ENCODE measurements at places on chromosomes 1 and 21. TPM values are rescaled to one million over a fixed set of nuclear protein-coding genes. Genes with fewer than 3 reads are reported as not detected.

DNA sequence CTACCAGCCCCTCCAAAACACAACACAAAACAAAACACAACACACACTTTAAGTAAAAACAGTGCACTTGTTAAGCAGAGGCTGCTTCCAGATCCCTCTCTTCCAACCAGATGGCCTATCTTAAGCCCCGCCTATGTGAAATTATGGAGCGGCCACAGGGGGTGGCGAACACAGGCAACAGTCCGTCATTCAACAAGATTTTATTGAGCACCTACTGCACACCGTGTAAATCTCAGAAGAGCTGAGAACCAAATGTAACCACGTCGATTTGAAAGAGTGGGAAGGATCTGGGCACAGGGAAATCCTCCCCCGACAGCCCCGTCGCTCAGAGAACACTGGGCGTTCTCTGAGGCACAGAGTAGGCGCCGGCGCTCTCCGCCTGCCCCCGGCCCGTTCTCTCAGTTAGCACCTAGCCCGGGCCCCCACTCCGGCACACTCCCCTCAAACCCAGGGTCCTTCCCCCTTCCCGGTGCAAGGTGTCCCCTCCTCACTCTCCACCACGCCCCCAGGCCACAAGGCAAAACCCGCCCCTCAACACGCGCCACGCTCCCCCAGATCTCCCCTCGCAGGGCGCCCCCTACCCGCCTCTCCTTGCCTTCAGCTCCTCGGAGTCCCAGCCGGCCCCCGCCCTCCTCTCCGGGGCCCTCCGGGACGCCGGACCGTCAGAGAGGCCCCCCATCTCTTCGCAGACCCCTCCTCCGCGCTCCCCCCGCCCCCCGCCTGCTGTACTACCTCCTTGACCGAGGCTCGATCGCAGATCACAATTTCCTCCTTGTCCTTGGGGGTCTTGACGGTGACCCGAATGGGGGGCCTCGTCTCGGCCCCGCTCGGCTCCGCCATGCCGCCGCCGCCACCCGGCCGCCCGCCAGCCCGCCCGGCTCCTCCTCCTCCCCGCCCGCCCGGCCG is 483 bp downstream of the UBQLN4 start:
- peak; percentile 86 for DNase-seq

GRCh38 chr1:81337226-81337625 is 463.5 kb upstream of the ADGRL2 start:
- DNase-seq: no peak

GRCh38 chr1:208045463-208046260 is 134.7 kb upstream of the CD34 start:
- DNase-seq: no peak

Gene TAS1R1
- not detected for total RNA-seq

Gene SLC35E2B
- 39.6 TPM for total RNA-seq

All from H9 (cell line).